ENCODE measurements at places on chromosomes 12 and 14.

GRCh38 chr12:108517288-108518100 is 2.4 kb downstream of the FICD start:
- DNase-seq, result no peak

DNA sequence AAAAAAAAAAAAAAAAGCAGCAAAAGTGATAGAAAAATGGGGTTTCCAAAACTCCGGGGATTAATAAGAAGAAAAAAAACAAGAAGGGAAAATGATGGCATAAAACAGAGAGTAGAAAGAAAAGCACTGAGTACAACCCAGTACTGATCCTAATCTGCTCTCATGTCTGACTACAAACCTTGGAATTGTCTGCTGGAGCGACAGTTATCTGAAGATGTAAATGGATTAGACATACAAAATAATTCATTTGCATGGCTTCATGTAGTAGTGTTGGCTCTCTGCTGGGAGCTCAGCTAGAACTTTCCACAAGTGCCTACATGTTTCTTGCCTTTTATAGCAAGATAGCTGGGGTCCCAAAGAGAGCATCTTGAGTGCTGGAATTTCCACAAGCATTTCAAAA is 34.2 kb downstream of the ZCRB1 start:
- no peak for DNase-seq

GRCh38 chr12:40775661-40776060 is 83.4 kb downstream of the CNTN1 start:
- DNase-seq, result no peak

- DNase-seq, result no peak
These were observed 504.3 kb downstream of the SLC16A7 start for GRCh38 chr12:60100160-60100559.

DNA sequence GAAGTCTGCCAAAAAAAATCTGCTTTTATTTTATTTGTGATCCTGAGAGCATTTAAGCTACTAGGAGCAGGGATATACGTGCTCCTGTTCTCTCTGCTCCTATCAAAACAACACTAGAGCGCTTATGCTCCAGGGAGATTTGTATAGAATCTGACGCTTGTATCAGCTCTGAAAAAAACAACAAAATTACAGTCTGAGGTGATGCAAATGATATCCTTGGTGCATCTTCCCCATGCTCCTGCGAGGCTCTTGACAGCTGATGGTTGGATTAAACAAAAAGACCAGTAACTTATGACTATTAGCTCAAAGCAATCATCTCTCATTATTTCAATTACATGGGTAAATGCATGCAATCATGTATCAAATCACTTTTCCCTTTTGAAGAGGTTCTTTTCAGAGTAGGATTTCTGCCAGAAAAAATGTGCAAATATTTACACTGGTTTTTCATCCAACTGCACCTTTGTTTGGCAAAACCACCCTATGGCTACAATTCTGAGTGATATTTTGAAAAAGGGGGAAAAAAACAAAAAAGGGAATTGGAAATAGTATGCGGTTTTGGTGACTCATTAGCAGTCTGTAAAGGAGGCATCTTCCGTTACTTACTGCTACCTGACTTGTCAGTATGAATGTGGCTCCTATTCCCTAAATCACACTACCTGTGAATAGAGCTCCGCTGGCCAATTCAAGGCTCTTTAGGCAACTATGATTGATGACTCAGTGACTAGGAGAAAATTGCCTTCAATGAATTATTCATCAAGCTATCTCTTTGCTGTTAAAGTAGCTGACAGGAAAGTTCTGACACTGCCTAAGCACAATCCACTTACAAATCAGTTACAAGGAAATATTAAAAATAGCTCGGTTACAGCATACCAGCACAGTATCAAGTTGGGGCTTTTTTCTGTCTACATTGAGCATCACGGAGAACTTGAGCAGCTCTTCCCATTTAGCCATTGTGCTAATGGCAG is 450.0 kb downstream of the FOXG1 start:
- no peak for DNase-seq

GRCh38 chr14:92925446-92925845 is 2.5 kb downstream of the CHGA start:
- DNase-seq, result no peak

DNA sequence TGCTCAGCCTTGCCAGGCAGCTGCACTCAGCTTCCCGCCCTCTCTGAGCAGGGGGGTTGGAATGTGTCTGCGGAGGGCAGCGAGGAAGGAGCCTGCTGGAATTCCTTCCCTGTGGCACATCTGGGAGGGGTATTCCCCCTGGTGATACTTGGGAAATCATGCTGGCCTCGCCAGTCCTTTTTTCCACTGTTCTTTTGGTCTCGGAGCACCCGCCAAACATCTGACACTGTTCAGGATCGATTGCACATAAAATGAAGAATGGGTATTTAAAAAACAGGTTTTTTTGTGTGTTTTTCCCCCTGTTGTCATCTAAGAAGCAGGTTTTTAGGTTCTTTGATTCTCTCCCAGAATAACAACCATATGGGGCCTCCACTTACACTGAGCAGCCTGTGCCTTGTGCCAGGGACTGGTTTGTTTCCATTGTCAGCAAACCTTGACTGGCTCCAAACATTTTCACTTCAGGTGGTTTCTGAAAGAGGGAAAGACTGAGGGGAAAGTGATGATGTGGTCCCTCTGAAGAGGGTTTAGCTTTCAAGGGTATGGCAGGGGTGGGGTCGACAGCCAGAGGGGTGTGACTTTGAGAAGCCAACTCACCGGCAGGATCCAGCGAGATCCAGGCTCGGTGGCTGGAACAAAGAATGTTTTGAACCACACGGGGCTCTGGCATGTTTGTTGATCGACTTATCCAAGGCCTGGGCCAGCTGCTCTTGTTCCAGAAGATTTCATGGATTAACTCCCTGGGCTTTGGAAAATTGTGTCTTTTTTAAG is 215.1 kb downstream of the CACNA1C start:
- DNase-seq, result peak; percentile 63
